Smooth muscle cell of trachea (primary cell): ENCODE measurements at places on chromosomes 13 and 19. TPM values are rescaled to one million over a fixed set of nuclear protein-coding genes. Genes with fewer than 3 reads are reported as not detected.

TMEM145 gene
- 0.33 TPM in 1 of 2 replicates, not detected in the other for total RNA-seq

ZNF808 gene
- 16.0 and 18.0 TPM in 2 replicates for total RNA-seq

SPRED3 gene
- 0.66 and 2.9 TPM in 2 replicates for total RNA-seq

SLITRK1 gene
- total RNA-seq = under 0.01 TPM in 1 of 2 replicates, not detected in the other

CD70 gene
- total RNA-seq = not detected in 2 replicates

RAB3A gene
- total RNA-seq = 2.0 and 5.5 TPM in 2 replicates

TINCR gene
- total RNA-seq = 0.17 TPM in 1 of 2 replicates, not detected in the other

PLIN4 gene
- 0.73 and 8.9 TPM in 2 replicates for total RNA-seq

SYT3 gene
- under 0.01 and 0.17 TPM in 2 replicates for total RNA-seq

C2CD4C gene
- total RNA-seq = 0.29 and 0.33 TPM in 2 replicates

LILRA1 gene
- total RNA-seq = not detected in 2 replicates

CABP5 gene
- total RNA-seq = not detected in 2 replicates
